ENCODE measurements at places on chromosomes 11 and 22.

DNA sequence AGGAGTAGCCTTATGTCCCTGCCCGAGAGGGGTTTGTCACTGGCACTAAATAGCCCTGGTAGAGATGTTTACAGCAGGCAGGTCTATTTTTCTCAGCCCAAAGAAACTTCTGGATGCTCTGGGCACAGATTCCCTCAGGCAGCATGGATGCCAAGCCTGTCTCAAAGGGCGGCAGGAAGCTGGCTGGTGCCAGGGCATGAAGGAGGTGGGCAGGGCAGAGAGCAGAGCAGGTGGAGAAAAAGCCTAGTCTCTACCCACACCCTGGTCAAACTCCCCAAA lies 4.1 kb upstream of the GAS2L1 start:
- no peak for DNase-seq

DNA sequence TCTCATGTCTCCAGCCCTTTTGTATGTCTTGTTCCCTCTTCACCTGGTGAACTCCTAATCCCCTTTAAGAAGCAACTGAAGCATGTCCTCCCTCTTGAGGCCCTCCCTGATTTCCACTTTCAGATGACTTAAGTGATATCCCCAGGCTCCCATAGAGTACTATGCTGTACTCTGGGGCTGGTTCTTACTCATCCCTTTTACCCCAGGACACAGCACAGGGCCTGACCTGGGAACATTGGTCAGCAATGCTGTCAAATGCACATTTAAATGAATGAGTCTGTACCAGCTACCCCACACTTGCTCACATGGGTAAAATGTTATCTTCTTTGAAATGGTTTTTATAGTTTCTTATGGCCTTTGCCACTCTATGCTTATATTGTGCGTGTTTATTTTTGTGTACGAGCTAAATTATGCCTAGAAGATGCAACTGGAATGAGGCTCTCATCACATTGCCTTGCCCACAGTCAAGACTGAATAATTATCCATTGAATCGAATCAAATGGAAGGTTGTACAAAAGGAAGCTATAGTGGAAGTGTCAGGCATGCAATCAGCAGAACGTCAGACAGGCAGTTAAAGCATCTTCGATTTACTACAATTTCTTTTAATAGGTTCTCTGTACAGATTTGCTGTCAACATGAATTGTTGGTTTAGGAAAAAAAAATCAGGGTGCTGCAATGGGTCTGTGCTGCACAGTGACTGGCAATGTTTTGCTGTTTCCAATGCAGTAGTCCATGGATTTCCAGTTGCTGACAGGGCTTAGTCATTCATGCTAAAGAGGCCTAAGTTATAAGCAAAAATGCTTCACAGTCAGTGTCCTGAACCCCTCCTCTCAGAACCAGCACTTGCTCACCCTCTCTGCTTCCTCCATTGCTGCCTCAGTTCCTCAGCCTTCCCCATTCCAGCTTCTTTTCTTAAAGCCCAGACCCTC lies 79.5 kb downstream of the PARVA start:
- no peak for DNase-seq

- DNase-seq, result no peak
These were observed 47.3 kb downstream of the PRDM11 start for GRCh38 chr11:45193695-45194094.

DNA sequence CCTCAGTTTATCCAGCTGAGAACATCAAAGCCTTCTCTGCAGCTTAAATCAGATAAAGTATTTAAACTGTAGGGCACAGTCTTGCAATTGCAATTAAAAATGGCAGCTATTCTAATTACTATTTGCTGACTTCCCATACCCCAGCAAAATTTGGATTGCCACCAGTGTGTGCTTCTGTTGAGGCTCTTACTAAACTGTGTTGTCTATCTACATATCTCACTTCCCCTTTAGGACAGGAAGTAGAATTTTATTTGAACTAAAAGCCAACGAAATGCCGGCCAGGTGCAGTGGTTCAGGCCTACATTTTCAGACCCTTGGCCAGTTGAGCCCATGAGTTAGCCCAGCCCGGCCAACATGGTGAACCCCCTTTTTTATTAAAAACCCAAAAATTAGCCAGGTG lies 7.1 kb downstream of the SAA4 start:
- DNase-seq, result no peak

DNA sequence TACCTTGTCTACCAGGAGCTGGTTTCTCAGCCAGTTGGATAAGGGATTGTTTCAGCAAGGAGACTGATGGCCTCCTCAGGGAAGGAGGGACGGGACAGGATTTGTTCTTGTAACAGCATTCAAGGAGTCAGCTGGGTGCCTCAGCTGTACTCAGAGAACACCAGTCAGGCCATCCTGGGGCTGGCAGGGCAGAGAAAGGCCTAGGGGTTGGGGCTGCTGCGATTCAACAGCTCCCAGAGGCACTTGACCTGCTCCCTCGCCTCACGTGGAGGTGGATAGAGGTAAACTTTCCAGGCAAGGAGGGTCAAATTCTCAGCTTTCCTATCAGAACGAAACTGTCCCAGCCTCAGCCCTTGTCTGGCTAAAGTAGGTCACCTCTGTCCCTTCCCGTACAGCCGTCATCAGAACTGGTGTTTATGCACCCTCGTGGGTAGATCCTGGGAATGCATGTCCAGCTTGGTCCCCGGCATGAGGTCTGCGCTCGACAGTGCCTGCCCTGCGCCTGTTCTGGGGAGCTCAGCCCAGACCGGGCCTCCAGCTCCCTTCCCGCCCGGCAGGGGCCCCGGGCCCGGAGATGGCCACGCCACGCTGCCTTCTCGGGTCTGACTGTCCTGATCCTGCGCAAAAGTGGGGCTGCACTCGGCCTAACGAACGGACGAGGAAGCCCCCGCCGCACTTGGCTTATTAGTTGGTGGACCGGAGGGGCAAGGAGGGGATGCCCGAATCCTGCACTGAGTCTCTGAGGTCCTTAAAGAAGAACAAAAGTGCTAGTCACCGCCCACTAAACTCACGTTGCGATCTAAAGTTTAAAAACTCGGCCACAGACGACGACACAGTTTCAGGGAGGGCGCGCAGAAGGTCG lies 762 bp upstream of the CCDC134 start:
- peak; percentile 9 for DNase-seq

DNA sequence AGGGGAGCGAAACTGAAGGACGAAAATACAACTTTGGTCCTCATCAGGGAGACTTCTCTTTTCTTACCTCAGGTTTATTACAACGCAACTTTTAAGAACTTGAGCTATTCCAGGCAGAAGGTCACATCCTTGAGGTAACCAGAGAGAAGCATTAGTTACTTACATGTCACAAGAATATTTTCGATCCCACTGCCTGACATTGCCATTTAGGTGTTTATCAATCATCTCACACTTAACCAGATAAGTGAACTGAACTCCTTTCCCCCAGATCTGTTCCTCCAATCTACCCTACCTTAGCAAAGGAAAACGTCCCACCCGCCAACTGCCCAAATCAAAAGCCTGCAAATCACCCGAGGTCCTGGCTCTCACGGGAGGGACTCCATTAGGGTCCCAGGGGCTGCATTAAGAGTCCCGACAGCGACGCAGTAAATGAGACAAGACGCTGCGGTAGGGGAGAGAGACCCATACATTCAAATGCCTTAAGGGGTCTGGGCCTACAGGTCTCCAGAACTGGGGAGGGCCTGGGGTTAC lies 734 bp downstream of the ZNF280B start:
- no peak for DNase-seq
